ENCODE measurements at places on chromosomes 16 and 17. TPM values are rescaled to one million over a fixed set of nuclear protein-coding genes. Genes with fewer than 3 reads are reported as not detected.
A peak's percentile ranks its signal among the peaks of the same experiment; 100 is the strongest.

Gene EPN3
- 2.2 TPM for total RNA-seq

Gene CALB2
- 0.97 TPM for total RNA-seq

Gene OSGIN1
- 0.63 TPM for total RNA-seq

Gene HOXB2
- total RNA-seq, result not detected

Gene TMC5
- total RNA-seq, result 2.3 TPM

DNA sequence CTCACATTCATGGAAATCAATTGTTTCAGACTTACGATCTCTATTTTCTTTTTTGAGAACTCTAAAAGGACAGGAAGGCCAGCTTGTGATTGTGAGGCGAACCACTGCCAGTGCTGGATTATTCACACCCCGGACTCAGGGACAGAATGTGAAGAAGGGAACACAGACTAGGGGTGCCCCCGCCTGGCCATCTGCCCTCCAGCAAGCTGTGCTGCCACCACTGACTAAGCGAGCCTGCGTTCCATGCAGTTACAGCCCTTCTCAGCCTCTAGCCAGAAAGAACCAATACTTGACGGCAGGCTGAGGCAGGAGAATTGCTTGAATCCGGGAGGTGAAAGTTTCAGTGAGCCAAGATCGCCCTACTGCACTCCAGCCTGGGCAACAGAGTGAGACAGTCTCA, 2.8 kb downstream of the HAGH start:
- peak; percentile 75 for DNase-seq

DNA sequence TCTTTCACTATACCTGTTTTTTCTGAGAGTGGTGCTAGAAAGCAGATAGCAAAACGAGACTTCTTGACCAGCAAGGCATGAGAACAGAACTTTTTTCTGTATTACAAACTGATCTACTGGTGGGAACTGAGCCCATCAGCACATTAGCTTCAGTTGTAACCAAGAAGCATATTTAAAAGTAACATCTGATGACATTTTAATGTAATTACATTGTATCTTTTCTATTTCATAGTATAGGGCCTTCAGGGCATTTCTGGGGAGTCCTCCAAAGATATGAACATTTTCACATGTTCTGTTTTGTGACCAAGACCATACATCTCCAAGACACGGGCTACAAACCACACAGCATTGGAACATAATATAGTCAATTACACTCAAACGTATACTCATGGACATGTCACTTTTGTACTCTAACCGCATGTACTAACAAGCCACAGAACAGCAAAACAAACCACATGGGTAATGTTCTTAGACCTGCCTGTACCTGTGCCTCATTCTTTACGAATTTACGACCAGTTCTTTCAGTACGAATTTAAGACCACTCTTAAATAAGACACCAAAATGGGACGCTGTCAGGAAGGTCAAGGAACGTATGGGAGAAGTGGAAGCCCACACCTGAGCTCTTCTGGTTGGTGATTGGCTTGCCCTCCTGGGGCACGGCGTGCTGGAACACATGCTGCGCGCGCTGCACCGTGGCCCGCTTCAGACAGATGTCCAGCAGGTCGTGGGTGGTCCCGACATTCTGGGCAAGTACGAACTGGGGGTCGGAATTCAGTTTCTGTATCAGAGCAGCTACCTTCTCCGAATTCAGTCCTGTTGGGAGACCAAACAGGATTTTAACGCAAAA, 825 bp downstream of the BLMH start:
- DNase-seq, result peak; percentile 64

GRCh38 chr16:54589326-54589725, 302.7 kb upstream of the IRX3 start:
- no peak for DNase-seq

GRCh38 chr16:57624806-57625500, 3.5 kb upstream of the ADGRG1 start:
- DNase-seq, result no peak

GRCh38 chr17:17716837-17717523, 35.7 kb downstream of the RAI1 start:
- DNase-seq, result no peak

DNA sequence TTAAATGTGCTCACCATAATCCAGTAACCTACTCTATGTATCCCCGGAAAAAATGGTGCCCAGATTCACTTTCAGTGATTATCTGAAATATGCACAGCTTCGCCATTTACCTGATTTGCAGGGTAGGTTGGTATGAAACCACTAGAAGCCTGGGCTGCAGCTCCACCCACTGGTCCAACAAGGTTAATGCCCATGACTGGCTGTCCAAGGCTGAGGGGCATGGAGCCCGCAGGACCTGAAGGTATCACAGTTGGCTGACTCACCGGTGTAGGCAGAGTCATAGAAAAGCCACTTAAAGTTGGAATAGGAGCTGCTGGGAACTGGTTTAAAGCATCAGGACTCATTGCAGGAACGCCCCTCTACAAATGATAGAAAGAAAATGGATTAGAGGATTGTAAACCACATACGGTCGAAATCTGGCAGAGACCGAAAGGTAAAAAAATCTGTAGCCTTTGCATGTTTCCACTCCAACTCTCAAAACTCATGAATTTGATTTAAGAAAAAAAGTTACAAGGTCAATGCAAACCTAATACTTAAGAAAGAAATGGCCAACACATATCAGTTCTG, 38.6 kb downstream of the SYNRG start:
- peak; percentile 87 for DNase-seq

DNA sequence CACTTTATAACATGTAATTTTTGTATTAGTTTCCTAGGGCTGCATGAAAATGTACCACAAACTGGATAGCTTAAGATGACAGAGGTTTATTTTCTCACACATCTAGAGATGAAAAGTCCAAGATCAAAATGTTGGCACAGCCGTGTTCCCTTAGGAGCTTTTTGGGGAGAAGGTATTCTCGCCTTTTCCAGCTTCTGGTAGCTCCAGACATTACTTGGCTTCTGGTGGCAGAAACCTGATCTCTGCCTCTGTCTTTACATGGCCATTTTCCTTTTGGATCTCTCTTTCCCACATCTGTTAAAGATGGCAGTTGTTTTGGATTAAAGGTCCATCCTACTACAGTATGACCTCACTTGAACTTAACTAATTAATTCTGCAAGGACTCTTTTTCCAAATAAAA, 885.7 kb upstream of the CDH8 start:
- no peak for DNase-seq

DNA sequence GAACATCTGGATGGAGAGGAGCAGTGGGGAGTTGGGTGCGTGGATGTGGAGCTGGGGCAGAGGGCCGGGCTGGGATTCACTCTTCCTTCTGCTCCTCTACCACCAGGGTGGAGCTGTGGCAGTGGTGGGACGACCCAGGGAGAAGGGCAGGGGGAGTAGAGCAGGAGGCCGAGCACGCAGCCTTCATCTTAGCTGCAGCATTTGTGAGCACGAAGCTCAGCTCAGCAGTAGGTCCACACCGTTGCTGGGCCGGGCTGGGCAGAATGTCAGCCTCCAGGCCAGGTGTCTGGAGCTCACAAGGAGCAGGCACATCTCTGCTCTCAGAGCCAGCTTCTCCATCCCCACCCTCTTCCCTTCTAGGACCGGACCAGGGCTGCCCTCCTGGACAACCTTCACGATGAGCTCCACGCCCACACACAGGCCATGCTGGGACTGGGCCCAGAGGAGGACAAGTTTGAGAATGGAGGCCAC, 55.7 kb downstream of the OR1D5 start:
- no peak for DNase-seq

GRCh38 chr16:50323335-50324011, 45.3 kb downstream of the BRD7 start:
- DNase-seq, result no peak

DNA sequence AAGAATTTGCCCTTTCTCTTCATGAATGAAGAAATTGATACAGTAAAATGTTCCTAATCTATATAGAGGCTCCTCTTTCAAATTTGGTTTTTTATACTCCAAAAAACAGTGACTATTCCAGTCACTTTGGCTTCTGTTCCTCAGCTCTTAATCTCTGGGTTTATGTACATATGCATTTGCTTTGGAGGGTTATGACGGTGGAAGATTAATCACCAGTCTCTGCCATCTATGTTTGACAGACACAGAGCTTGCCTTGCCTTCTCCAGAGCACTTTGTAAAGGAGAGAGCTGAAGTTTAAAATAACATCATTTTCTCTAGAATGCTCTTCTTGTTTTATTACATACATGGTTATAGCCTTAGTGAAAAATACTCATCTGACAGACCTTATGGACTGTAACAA, 99.3 kb downstream of the NLK start:
- no peak for DNase-seq

- DNase-seq, result no peak
Measured at GRCh38 chr16:16126896-16127295, 96.4 kb downstream of the ABCC6 start.

- DNase-seq, result peak; percentile 76
Measured at GRCh38 chr17:16443511-16444257, 28.3 kb downstream of the TRPV2 start.

DNA sequence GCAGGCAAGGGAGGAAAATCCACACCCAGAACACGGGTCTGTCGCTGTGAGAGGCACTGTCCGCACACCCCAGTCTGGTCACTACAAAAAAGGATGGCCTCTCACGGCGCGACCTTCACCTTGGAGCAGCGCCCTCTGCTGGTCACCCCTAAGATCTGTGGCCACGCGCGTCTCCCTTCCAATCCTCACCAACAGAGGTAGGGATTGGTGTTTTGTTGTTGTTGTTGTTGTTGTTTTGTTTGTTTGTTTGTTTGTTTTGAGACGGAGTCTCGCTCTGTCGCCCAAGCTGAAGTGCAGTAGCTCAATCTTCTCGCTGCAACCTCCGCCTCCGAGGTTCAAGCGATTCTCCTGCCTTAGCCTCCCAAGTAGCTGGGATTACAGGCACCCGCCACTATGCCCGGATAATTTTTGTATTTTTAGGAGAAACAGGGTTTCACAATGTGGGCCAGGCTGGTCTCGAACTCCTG, 15.0 kb upstream of the C17orf58 start:
- DNase-seq, result peak; percentile 90

GRCh38 chr17:33202796-33203495, 90.1 kb downstream of the ASIC2 start:
- DNase-seq, result peak; percentile 22

- DNase-seq, result peak; percentile 26
Measured at GRCh38 chr17:3865176-3865575, 19.1 kb upstream of the NCBP3 start.

DNA sequence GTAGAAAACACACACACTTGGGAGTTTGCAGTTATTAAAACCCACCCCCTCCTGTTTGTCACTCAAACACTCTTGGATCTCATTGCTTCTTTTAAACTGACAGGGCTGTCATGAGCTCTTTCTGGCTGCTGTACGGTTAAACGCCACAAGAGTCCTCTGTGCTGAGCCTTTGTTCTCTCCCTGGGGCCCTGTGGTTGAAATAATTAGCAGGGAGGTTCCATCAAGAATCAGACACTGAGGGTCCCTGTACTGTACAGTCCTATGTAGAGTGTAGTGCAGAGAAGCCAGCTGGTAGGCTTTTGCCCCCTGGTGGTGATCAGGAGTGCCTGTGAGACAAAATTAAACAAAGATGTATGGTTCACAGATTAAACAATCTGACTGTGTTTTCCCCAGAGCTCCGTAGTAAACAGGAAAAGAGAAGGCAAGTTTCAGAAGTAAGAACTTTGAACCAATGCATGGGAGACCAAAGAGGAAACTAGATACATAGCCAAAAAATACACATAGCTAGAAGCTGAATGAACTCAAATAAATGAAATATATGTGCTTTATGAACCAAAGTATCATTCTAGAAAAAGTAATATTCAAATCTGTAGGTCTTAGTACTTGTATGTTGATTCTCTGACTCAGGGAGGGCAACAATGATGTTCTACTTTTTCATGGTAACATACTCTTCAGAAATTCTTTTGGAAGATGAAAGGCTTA, 1.4 kb upstream of the SSH2 start:
- peak; percentile 56 for DNase-seq

- no peak for DNase-seq
Measured at GRCh38 chr17:48231995-48232959, 124.7 kb downstream of the SNX11 start.

DNA sequence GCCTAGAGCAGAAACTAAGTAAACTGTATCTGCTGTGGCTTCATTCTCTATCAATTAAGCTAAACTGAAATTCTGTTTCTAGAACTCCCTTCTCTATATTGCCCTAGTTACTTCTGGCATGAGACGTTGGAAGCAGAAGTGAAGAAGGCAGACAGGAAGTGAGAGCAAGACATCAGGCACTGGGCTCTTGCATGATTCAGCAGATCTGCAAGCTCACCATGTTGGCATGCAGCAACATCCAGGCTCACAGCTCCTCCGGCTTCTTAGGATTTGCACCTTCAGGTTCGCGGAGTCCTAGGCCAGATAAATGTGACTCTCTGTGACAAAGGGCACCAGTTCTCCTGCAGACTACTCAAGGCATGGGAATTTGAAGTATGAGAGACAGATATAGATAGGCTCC, 148.3 kb downstream of the CDH8 start:
- no peak for DNase-seq
